ENCODE measurements at places on chromosomes 2 and 18.

- DNase-seq, result no peak
Measured at GRCh38 chr2:119808516-119809147, 48.9 kb downstream of the PTPN4 start.

DNA sequence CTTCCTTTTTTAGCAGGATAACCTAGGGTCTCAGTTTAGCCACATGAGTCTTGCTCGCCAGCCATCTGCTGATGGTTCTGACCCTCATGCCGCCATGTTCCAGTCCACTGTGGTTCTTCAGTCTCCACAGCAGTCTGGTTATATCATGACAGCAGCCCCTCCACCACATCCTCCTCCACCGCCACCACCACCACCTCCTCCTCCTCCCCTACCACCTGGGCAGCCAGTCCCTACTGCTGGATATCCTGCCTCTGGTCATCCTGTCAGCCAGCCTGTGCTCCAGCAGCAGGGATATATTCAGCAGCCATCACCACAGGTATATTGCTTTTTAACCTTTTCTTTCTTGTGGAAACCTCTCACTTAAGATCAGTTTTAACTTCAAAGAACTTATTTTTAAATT is 89.9 kb upstream of the UBXN4 start:
- DNase-seq, result no peak

DNA sequence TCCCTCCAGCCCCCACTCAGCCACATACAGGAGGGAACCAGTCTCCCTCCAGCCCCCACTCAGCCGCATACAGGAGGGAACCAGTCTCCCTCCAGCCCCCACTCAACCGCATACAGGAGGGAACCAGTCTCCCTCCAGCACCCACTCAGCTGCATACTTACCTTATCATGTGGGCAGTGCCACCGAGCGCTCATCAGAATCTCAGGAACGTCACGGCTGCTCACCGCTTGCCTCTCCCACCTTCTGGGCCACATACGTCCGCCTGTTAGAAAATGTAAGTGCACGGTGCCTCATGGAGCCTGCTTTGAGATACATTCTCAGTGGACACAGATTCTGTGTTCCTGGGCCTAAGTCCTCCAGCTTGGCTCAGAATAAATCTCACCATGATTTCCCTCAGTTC is 124.8 kb downstream of the PXDN start:
- no peak for DNase-seq

GRCh38 chr2:177180269-177181000 is 32.2 kb upstream of the HNRNPA3 start:
- no peak for DNase-seq

GRCh38 chr2:219598308-219599078 is 836 bp downstream of the STK11IP start:
- no peak for DNase-seq

GRCh38 chr18:8081267-8081666 is 514.2 kb downstream of the PTPRM start:
- DNase-seq, result no peak

DNA sequence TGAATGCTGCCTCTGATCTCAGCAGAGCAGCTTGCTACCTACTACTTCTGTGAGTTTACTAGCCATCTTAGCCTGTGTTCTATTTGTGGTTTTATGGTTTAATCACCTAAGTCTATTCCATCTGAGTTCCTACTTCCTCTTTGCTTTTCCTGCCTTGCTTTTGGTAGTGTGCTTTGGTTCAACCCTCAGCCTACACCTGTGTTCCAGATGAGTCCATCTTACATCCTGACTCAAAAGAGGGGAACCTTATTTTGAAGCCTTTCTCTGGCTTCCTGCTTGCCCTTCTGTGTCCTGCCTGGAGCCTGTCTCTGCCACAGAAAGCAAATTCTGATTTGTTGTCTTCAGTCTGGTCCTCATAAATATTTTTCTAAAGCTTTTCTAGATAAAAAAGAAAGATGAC is 530.3 kb upstream of the MEX3C start:
- DNase-seq, result no peak

DNA sequence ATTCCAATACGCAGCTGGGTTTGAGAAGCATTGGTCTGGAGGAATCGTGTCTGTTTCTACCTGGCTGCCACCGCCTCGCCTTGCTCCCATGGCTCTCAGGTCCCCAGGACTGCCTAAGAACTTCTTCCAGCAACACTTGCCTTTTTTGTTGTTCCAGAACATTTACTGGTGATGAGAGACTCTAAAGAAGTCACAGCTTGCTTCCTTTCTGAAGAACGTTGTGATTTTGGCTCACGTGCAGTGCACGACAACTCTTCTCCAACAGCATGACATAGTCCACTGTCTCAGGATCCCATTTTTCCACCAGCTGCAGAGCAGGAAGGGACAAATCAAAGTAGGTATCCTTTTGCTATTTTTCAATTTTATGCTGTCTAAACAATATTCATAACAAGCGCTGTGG is 940.9 kb downstream of the SLC4A3 start:
- DNase-seq, result no peak

DNA sequence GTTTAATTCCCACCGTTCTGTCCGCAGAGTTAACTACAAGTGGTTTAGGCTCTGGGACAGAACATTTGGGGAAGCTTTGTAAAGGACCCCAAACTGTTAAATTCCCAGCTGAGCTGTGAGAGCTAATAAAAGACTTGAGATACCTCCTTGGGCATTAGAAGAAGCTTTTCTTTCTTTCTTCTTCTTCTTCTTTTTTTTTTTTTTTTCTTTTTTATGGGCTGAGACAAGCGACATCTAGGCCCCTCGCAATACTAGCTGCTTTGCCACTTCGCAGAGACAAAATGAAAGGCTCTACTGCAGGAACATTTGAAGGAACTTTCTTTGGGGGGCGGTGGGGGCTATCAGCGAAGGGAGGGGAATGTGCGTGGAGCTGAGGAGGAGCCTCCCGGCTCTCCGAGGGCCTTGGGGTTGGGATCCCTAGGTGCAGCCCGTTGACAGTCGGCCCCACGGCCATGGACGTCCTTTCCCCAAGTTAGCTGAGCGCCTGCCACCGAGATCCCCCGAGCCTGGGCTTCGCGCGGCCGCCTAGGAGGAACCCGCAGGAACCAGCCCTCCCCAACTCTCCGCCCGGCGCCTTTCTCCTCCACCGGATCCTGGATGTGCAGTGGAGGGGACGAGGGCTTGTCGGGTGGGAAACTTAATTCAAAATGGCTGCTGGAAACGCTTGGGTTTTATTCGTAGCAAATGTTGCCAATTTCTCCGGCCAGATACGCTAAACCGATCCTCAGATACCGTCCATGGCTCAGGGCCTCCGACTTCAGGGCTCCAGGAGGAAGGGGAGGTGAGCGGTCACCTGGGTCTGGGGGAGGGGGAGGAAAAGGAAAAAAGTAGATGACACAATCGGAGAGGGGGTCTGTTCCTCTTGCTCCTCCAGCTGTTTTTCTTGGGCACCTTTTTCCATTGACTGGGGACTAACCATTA is 4.2 kb downstream of the MEIS1 start:
- no peak for DNase-seq

- no peak for DNase-seq
Measured at GRCh38 chr2:27312152-27312551, 3.9 kb upstream of the UCN start.

DNA sequence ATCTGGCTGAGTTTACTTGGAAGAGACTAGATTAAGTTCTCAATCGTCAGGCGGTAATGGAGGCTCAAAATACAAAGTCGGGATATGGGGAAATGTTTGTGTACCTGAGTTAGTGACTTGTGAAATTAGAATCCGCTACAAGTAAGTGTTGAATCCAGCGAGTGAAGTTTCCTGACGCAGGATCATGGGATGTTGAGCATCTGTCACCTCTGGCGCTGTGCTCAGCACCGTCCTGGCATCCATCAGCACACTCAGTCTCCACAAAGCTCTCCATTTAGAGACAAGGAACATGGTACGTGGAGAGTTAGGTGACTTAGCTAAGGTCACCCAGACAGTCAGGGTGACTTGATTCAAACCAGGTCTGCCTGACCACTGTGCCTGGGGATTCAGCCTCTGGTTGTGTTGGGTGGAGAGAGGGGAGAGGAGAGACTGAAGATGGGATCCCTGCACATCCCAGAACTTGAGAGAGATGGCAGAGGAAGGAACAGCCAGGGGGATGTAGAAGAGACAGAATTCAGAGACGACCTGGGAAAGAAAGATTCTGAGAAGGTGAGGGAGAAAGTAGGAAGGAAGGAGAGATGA is 251.2 kb downstream of the ACKR3 start:
- DNase-seq, result no peak

DNA sequence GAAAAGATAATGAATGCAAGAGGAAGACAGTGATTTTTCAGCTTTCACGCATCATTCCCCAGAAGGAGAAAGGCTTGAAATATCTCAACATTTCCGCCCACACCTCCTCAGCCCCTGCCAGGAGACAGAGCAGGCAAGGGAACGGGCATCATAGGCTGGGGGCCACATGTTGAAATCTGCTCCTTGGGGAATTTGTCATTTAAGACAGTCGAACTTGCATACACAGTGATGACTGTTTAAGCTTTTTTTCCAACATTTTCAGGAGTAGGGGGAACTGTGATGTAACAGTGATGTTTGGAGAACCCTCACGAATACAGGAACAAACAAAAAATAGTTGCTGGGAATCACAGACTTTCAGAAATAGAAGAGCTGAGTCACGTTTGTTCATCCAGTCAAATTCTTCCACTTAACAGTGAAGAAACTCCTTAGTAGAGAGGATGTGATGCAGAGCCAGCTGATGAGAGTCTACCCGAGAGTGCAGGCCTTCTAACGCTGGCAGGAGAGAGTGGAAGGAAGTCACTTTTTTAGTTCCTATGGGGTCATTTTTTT is 266.8 kb downstream of the ALPK2 start:
- no peak for DNase-seq

DNA sequence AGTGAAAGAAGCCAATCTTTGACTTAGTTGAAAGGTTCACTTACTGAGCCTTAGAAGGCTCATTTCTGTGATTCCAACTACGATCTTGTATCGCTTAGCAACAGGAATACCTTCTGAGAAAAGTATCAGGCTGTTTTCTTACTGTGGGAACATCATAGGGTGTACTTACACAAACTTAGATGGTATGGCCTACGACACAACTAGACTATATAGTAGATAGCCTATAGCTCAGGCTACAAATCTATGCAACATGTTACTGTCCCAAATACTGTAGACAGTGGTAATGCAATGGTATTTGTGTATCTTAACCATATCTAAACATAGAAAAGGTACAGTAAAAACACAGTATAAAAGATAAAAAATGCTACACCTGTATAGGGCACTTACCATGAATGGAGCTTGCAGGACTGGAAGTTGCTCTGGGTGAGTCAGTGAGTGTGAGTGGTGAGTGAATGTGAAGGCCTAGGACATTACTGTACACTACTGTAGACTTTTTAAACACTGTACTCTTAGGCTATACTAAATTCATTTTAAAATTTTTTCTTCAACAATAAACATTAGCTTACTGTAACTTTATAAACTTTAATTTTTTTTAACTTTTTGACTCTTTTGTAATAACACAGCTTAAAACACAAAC is 148.8 kb upstream of the STON1 start:
- DNase-seq, result no peak

DNA sequence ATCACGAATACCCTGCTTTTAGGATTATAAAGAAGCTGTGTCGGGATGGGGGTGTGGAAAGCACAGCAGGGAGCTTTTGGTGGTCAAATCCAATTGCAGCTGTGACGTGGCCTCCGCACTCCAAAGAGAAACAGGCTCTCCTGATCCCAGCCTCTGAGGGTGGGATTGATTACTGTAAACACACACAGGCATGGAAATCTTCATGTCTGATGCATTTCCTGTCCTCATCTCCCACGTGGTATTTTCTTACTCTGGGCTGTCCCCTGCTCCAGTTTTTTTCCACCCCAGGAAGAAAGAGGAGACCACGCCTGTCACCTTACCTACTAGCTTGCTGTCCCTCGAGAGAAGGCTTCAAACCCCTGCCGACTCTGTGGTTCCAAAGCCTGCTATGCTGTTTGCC is 22.7 kb downstream of the RNF152 start:
- DNase-seq, result no peak

DNA sequence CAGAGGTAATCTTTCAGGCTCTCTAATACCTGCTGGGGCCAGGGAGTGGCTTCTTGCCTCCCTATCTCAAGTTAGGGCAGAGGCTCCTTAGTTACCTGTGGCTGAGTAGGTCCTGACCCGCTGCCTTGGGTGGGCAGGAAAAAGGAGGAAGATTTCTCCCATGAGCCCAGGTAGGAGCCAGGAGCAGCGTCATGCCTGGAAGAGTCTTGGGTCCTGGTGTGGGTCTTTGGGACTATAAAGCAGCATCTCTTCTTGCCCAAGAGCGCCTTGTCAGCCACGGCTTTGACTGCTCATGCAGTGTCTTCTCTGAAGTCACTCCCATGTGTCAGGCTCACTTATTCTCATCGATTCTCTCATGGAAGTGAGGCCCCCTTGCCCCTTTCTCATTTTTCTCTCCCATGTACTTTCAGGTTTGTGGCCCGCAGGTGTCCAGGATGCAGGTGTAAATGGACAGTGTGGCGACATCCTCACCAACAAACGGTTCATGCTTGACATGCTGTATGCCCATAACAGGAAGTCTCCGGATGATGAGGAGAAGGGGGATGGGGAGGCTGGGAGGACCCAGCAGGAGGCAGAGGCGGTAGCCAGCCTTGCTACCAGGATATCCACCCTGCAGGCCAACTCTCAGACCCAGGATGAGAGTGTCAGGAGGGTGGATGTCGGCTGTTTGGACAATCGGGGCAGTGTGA is 111.2 kb downstream of the TPGS2 start:
- DNase-seq, result no peak

DNA sequence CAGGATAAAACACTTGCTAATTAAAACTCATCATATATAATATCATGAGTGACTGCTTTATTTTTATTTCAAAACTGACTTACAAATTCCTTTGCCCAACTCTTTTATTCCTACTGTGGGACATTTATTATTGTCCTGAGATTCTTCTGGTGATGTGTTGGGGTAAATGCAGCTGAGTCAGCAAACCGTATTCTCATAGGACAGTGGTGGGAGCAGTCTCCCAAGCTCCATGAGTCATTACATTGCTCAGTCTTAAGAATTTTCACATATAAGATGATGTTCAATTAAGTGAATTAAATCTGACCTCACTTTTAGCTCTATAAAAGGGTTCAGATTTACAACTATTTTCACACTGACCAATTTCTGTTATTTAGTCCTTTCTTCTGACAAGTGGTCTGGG is 1530.7 kb downstream of the LRP1B start:
- no peak for DNase-seq

DNA sequence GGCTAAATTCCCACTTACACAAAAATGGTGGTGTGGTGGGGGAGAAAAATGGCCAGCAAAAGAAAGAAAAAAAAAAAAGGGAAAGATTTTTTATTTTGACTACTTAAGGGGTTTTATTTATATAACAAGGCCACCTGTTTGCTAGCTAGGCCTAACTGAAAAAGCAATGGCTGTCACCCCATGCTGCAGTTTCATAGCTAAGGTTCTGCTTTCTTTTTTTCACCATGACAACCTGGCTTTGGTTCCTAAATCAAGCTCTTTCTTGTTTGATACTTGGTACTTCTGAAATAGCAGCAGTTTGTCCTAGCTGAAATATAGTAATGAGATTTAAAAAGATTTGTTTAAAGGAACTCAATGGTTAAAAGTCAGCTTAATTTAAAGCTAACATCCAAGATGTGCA is 433.2 kb upstream of the MEX3C start:
- no peak for DNase-seq

GRCh38 chr2:235129850-235130249 is 178.0 kb downstream of the SH3BP4 start:
- DNase-seq, result no peak

All from activated CD4-positive, alpha-beta T cell treated with anti-CD3 and anti-CD28 coated beads, Interleukin-2, amount 10 ng/mL, durations not matched to agents 7 days and 5 days (primary cell).